ENCODE measurements at places on chromosomes 11 and 22. TPM values are rescaled to one million over a fixed set of nuclear protein-coding genes. Genes with fewer than 3 reads are reported as not detected.

VPREB3 gene
- not detected for total RNA-seq

IGLL5 gene
- total RNA-seq = not detected

GGTLC3 gene
- not detected for total RNA-seq

NOX4 gene
- total RNA-seq = 19.8 TPM

CCDC83 gene
- total RNA-seq = not detected

CHRNA10 gene
- 0.66 TPM for total RNA-seq

C11orf54 gene
- total RNA-seq = 10.4 TPM

HPX gene
- total RNA-seq = 0.28 TPM

ZNF215 gene
- 5.4 TPM for total RNA-seq

THAP7 gene
- 14.3 TPM for total RNA-seq

RBMXL2 gene
- 0.18 TPM for total RNA-seq

NEFH gene
- 0.63 TPM for total RNA-seq

PATE2 gene
- total RNA-seq = 0.09 TPM

CARD18 gene
- not detected for total RNA-seq

KRTAP5-10 gene
- total RNA-seq = not detected

CRYBA4 gene
- total RNA-seq = not detected

FOLR1 gene
- total RNA-seq = not detected

C11orf87 gene
- not detected for total RNA-seq

DDI1 gene
- not detected for total RNA-seq

FZD4 gene
- 110 TPM for total RNA-seq

EXPH5 gene
- total RNA-seq = under 0.01 TPM

SNAP29 gene
- 5.5 TPM for total RNA-seq

OR8D4 gene
- not detected for total RNA-seq

C2CD2L gene
- total RNA-seq = 1.8 TPM

TST gene
- total RNA-seq = 41.9 TPM

Data from endothelial cell of coronary artery (primary cell).